ENCODE measurements at places on chromosomes 12 and 14. TPM values are rescaled to one million over a fixed set of nuclear protein-coding genes. Genes with fewer than 3 reads are reported as not detected.

- H3K4me3 ChIP-seq = no peak overlapping the region
- no peaks in the 10 kb centered on the region for H3K4me1 ChIP-seq
- H3K27ac ChIP-seq = no peak overlapping the region
- no peak for DNase-seq
- no peaks in the 10 kb centered on the region for H3K36me3 ChIP-seq
Measured at GRCh38 chr14:31568671-31569070, 7.5 kb downstream of the NUBPL start.

DNA sequence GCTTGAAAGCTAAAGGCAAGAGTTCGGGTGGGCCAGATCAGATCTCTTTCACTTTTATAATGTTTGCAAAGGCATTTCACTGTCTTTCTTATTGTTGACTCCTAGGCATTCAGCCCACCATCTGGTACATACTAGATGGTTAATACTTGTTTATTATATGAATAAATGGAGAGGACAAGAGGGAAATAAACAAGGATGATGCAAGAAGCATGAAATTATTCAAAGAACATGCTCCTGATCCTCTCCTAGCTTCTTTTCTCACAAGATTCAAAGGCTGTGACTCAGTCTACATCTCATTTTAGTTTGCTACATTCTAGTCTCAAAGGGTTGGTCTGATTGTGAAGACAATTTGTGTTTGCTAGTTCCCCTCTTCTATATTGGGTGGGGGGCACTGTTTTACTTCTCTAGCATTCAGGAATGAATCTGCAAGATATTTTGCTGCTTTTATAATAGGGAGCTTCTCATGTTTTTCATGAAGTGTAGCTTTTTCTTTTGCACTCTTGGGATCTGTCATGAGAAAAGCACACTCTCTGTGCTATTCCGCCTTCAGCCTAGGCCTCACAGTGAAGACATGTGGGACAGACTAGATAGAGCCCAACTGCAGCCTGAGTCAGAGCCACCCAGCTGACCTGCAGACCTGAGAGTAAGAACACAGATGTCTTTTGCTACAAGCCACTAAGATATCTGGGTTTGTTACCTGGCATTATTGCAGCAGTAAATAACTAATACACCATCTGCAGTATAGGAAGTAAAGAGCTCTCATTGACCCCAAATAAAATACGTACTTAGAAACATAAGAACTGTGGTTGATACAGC lies 65.7 kb downstream of the PTHLH start:
- H3K36me3 ChIP-seq = no peaks in the 10 kb centered on the region
- no peak overlapping the region for H3K27ac ChIP-seq
- H3K4me3 ChIP-seq = no peak overlapping the region
- DNase-seq = no peak
- no peaks in the 10 kb centered on the region for H3K4me1 ChIP-seq

DNA sequence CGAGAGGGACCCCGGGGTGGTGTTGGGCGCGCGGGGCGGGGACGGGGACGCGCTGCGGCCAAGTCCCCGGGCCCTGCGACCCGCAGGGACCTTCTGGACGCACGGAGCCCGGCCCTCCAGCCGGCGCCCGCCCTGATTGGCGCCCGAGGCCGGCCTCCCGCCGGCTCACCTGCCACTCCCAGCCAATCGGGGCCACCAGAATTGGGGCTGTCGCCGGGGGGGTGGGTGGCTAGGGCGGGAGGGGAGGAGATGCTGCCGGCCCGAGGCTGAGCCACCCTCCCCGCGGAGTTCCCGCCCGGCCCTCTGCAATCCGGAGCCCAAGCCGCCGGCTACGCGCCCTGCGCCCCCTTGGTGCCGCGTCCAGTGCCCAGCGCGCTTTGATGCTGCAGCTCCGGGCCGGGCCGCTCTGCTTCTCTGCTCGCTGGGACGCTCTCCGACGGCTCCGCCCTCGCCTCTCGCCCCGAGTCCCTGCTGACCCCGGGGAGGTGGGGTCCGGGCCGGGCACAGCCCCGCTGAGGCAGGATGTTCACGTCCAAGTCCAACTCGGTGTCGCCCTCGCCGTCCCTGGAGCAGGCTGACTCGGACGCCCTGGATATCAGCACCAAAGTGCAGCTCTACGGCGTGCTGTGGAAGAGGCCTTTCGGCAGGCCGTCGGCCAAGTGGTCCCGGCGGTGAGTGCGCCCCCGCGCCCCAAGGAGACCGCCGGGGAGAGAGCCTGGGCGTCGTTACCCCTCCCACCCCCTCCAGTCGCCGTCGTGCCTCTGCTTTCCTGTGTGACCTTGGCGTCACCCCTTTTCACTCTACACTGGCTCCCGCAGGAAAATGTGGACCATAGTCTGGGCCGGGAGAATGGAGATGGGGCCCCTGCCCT lies at the start of gene PLEKHD1:
Gene PLEKHD1 (plus strand): TSS at position 285 of the 871 bp plus-strand sequence. CDS start 238 bp downstream, at position 523.
- no peaks in the 10 kb centered on the region for H3K36me3 ChIP-seq
- DNase-seq = no peak
- peaks cover 18% of the 10 kb centered on the region for H3K4me1 ChIP-seq
- no peaks in the 10 kb centered on the region for H3K27me3 ChIP-seq
- peak within 1 kb of the TSS; percentile 38 for H3K4me3 ChIP-seq

MSRB3 gene
- 52.5 TPM for total RNA-seq

TAS2R42 gene
- total RNA-seq = not detected

Measured in vagina (tissue), 2 donors.